ENCODE measurements at places on chromosomes 16 and 17. TPM values are rescaled to one million over a fixed set of nuclear protein-coding genes. Genes with fewer than 3 reads are reported as not detected.

EMC6 gene
- total RNA-seq: 49.3 TPM

DOC2B gene
- 0.02 TPM for total RNA-seq

CMTM1 gene
- total RNA-seq: 10.1 TPM

PERCC1 gene
- total RNA-seq: not detected

DNA sequence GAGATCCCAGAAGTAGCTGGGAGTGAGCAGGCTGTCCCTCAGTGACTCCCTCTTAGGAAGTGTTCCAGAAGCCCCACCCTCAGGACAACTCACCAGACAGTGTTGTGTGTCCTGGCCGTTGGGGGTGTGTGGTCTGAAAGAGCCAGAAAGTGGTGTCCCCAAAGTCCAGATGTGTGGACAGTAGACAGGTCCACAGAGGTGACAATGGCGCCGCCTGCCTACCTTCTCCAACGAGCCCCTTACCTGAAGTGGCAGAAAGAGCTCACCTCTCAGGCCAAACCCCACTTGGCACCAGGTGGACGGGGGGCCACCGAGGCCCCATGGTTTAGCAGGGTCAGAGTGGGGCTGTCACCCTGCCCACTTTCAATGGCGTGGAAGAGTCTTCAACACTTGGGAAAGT, 19.9 kb downstream of the C17orf100 start:
- no peak for DNase-seq

DNA sequence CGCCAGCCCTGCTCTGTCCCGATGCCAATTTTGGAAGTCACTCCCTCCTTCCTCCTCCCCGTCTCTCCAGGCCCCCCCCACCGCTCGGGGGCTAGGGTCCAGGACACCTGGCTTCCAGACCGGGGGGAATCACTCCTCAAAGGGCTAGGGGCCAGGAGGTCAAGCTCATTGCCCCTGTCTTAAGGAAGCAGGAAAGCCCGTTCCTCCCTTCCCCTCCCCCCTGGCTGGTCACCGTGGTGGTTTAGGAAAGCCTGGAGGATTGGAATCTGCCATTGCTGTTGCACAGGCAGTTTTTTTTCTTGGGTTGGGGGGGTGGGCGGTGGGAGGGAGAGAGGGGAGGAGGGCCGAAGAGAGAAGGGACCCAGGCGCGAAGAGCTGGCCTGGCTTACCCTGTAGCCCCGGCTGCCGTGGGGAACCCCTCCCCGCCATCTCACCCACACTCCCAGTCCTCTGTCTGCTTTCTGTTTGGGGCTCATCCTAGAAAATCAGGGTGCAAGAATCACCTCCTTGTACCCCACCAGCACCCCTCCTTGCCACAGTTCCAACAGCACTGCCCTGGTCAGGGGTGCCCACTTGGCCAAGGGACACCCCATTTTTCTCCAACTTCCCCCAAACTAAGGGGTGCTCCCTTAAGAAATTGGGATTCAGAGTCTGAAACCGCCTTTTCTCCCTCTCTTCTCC, 2.9 kb upstream of the BCL6B start:
- DNase-seq: no peak
